ENCODE measurements at places on chromosomes 1 and 21.

DNA sequence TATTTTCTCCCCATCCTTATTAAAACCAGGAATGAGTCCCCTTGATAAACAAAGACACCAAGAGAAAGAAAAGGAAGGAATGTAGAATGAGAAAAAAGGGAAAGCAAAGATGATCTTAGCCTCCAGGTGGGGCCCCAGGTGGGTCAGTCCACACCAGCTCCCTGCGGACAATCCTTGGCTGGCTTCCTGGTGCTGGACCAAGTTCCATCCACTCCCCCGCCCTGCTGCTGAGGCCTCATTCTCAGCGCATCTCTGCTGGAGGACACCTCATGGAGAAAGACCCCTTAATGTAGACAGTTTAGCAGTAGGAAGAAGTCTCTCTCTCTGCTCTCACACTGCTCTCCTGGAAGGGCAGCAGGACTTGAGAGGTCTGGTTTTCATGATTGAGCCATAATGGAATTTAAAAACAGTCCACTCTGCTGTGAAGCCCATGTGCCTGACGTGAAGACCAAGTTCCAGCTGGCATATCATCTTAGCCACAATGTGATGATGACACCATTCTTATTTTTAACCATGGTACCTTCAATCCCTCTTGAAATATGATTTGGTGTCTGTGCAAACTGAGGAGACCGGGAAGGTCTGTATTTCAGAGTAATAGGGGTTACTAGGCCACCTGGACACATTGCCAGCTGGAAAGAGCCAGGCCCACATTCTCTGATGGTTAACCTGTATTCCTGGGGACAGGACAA, 83.1 kb downstream of the WLS start:
- DNase-seq, result no peak

- DNase-seq, result peak; percentile 60
These were observed 24.9 kb upstream of the KCNA2 start for GRCh38 chr1:110630839-110631663.

GRCh38 chr1:222920169-222920568, 105.3 kb downstream of the DISP1 start:
- DNase-seq, result no peak

- no peak for DNase-seq
These were observed 375.9 kb upstream of the DUSP10 start for GRCh38 chr1:222117809-222118208.

DNA sequence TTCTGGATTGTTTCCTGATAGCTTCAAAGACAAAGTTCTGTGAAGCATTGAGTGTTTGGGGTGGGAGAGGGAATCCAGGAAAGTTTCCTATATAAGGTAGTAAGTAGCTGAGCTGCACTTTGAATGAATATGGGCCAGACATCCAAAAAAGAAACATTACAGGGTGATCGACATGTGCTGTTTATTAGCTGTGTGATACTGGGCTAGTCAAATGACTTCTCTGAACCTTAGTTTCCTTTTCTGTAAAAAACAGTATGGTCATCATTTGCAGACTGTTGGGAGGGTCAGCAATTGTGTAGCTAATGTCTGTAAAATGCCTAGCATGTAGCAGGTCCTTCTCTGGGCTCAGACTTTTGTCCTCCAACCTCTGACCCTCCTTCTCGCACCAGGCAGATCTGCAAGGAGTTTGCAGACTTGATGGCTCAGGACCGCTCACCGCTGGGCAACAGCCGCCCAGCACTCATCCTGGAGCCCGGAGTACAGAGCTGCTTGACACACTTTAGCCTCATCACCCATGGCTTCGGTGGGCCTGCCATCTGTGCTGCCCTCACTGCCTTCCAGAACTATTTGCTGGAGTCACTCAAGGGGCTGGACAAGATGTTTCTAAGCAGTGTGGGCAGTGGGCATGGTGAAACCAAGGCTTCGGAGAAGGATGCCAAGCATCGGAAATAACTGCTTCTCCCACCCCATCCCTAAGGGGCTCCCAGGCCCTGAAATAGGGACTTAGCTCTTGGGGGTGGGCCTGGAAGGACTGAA, 21.1 kb downstream of the TFAP2E start:
- no peak for DNase-seq

DNA sequence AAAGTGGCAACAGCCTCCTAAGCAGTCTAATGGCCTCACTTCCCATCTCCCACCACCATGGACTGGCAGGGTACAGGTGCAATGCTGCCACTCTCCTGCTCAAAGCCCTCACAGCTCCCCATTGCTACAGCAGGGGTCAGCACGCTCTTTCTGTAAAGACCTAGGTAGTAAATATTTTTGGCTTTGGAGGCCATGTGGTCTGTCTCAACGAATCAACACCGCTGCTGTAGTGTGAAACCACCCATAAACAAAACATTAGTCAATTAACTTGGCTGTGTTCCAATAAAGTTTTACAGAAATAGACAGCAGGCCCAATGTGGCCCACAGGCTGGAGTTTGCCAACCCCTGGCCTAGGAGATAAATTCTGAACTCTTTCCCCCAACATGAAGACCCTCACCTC, 44.6 kb upstream of the TMEM125 start:
- DNase-seq, result no peak
